ENCODE measurements at places on chromosomes 12 and 14.

GRCh38 chr14:21915826-21916225 is 242.2 kb upstream of the OR4E1 start:
- no peak for DNase-seq

GRCh38 chr12:116524964-116525379 is 34.2 kb upstream of the MAP1LC3B2 start:
- no peak for DNase-seq

DNA sequence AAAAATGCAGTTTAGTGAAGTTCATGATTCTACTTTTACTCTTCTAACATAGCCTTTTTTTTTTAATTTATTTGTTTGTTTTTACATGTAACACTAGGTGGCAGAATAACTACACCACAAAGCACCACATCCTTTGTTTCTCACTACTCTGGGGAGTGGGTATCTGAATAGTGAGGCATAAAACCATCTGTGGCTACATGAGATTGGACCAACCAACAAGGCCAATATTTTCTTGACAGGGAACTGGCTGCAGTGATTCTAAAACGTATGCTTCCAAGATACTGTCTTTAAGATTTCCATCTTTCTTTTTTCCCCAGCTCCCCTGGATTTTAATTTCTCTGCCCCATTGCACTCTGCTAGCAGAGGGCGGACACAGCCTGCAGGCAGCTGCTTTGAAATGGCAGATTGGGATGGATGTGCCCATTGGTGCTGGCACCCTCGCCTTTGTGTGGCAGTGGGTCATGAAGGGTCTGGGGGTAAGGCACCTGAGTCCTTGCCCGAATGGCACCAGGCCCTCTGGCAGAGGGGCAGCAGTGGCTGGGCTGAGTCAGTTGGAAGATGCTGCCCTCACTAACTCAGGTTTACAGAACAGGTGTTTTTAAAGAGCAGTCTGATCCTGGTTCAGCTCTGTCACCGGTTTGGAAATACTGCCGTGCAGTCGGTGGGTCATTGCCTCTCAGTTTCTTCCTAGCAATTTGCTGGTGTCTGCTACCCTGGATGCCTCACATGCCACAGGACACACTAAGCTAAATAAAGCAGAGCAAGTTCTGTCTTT is 429.1 kb downstream of the RAD51B start:
- peak; percentile 43 for DNase-seq

GRCh38 chr14:73723797-73724661 is 9.8 kb upstream of the PNMA1 start:
- no peak for DNase-seq

DNA sequence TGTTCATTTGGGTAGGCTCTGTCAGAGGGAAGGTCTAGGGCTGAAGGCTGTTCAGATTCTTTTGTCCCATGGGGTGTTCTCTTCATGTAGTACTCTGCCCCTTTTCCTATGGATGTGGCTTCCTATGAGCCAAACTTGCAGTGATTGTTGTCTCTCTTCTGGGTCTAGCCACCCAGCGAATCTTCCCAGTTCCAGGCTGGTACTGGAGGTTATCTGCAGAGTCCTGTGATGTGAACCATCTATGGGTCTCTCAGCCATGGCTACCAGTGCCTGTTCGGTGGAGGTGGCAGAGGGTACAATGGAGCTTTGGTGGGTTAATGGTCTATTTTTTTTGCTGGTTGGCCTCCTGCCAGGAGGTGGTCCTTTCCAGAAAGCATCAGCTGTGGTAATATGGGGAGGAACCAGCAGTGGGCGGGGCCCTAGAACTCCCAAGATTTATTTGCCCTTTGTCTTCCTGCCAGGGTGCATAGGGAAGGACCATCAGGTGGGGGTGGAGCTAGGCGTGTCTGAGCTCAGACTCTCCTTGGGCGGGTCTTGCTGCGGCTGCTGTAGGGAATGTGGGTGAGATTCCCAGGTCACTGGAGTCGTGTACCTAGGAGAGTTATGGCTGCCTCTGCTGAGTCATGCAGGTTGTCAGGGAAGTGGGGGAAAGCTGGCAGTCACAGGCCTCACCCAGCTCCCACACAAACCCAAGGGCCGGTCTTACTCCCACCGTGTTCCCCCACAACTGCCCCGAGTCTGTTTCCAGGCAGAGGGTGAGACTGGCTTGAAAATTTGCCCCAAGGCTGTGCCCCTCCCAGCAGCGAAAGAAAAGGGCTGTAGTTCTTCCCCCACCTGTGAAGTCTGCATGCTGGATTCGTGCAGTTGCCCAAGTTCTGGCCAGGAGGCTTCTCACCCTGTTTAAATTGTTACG is 17.5 kb downstream of the MTRFR start:
- peak; percentile 73 for DNase-seq

- DNase-seq: no peak
Observed at GRCh38 chr14:102805371-102805891, 28.2 kb downstream of the TRAF3 start.

DNA sequence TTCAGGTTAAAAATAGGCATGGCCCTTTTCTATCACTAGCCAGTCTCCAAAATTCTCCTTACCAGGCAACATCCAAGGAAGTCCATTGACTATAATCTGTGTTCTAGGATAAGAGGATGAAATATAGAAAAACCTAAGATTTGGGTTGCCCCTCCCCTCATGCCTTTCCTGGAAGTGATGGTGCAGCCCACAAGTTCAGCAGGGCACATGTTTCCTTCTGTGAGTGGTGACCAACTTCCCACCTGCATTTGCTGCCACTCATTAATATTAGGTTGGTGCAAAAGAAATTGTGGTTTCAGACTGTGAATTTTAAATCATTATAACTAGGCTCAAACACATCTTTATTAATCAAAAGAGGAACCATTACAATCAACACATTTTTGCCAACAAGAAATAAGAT is 250.5 kb upstream of the FKBP4 start:
- DNase-seq: no peak

DNA sequence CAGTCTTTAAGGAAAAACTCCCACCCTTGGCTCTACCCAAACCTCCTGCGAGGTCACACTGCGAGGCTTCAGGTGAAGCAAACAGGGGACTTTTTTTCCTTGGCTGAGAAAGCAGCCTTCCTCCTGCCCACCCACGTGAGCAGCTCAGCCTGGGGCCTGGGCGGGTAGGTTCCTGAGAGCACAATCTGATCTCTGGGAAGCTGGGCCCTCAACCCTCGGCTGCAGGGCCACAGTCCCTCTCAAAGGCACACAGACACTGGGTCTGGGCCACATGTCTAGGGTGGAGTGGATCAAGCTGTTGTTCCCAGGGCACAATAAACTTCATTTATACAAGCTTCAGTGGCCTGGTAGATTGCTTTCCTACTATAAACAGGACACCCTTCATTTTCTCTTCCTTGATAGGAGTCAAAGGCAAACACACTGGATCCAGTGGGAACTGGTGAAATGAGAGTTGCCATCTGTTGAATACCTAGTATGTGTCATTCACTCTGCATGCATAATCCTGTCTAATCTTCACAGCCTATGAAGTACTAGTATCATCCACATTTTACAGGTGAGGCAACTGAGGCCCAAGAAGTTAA is 41.3 kb upstream of the PNMA1 start:
- DNase-seq: no peak

DNA sequence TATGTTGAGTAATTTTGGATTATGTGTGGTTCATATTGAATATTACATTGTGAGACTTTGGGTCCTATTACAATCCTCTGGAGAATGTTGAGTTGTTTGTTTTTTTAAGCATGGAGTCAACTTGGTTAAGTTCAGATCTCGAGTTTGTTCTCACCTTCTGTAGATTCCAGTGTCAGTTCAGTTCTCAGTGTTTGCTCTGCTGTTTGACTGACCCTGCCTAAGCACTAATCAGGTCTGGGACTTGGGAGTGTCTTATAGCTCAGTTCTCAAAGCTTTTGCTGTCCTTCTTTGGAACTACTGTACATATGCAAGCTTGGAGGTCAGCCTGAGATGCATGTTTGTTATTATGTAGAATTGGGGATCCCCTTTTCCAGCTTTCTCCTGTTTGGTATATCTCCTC is 63.1 kb downstream of the DIP2B start:
- DNase-seq: no peak

- no peak for DNase-seq
Observed at GRCh38 chr14:53772936-53773335, 183.7 kb downstream of the BMP4 start.

- peak; percentile 56 for DNase-seq
Observed at GRCh38 chr12:87953256-87953860, 75.8 kb downstream of the C12orf50 start.

DNA sequence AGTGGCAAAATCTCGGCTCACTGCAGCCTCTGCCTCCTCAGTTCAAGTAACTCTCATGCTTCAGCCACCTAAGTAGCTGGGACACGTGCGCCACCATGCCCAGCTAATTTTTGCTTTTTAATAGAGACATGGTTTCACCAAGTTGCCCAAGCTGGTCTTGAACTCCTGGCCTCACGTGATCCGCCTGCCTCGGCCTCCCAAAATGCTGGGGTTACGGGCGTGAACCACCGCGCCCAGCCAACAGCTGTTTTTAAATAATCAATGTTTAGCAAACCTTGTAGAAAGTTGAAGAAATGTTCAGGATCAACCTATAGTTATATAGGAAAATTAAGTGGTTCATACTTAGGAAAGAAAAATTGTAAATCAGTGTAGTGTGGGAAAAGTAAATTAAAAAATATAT is 6.0 kb upstream of the HSP90AA1 start:
- no peak for DNase-seq

DNA sequence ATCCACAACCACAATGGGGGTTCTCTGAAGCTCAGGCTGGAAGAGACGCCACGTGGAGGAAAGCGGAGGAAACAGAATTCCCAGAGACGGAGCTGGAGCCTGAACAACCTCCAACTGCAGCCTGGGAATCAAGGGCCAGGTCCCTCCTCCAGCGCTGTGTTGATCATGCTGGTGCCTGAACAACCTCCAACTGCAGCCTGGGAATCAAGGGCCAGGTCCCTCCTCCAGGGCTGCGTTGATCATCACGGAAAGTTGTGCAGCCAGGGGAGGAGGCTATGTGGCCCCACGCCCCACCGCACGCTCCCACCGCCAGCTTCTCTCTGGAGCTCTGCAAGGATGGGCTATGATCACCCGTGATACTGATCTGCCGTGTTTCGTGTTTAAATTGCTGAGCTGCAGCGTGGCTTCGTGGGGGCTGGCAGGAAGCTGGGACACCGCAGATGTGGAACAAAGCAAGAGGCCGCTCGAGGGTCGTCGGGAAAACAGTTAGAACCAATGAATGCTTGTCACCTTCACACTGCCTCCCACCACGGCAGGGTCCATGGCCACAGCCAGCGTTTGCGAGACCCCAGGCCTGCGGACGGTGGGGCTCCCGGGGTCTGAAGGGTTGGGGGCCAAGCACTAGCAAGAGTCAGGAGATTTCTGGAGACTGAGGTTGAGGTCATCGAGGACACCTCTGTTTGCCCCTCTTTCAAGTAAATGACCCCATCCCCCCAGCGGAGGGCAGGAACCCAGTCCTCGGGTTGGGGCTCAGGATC is 51.8 kb upstream of the FBRSL1 start:
- no peak for DNase-seq

DNA sequence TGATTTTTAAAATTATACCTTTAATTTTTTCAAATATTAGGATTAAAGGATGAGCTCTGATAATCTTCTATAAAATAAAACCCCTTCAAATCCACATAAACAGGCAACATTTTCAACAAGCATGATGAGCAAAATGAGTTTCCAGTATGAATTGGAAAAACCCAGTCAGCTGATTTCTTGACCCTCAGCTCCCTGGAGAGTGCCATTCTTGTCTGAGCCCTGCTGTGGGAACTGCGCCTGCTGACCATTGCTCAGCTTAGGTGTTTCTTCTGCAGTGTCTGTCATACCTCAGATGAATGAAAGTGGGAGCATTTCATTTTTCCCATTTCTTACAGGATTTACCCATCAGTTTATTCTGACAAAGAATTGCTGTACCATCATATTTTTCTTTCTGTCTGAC is 27.6 kb downstream of the MAPKAPK5 start:
- no peak for DNase-seq

GRCh38 chr12:44118946-44119345 is 283.1 kb downstream of the TMEM117 start:
- no peak for DNase-seq

- DNase-seq: no peak
Observed at GRCh38 chr12:113198296-113198695, 12.8 kb downstream of the RITA1 start.
